ENCODE measurements at places on chromosomes 5 and 9.

DNA sequence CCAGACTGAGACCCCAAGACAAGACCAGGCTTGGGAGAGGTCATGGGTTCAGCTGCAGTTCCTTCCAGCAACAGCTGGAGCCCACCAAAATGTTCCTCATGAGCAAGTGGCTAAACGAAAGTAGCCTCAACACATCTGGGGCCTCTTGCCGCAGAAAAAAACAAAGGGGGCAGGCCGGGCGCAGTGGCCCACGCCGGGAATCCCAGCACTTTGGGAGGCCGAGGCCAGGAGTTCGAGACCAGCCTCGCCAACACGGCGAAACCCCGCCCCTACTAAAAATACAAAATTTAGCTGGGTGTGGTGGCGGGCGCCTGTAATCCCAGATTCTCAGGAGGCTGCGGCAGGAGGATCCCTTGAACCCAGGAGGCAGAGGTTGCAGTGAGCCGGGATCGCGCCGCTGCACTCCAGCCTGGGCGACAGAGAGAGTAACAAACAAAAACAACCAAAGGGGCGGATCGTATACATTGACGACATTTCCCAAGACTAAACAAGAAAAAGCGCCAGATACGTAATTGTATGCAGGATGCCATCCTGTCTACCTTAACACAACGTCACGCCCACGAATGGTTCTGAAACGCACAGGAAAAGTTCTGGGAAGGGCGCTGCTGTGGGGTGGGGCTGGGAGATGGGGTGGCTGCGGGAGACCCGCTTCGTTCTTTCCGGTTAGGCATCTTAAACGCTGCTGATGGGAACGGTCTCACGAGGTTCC lies 1.7 kb downstream of the INPP5E start:
- no peak for DNase-seq

GRCh38 chr9:137740312-137740711 lies 121.5 kb downstream of the EHMT1 start:
- no peak for DNase-seq

DNA sequence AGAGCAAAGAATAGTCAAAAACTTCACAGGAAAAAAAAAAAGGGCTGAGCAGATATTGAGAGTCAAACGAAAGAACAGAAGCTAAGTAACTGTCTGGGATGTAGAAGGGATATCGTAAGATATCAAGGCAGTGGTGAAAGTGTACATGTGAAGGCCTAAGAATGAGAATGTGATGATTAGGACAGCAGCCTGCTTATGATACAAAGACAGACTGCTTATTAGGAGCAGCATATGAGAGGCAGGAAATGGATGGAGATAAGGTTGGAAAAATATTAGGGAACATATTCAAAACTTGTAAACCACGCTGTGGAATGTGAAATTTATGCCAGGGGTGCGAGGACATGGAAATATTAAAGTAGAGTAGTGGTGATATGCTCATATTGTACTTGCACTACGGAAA lies 133.1 kb upstream of the FAM174A start:
- DNase-seq, result no peak

DNA sequence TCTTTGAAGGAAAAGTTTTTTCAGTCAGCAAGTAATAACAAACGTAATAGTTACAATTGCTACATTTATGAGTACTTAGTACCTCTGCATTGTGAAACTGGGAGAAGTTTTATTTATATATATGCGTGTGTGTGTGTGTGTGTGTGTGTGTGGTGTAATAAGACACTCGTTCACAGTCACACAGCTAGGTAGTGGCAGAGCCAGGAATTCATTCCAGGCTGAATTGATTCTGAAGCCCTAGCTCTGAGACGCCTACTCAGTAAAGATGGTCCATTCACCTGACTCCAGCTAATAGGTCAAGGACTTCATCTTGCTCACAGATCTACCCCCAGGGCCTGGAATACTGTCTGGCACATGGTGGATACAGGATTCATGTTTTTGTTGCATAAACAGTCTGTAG lies 13.6 kb upstream of the CAST start:
- DNase-seq, result no peak

DNA sequence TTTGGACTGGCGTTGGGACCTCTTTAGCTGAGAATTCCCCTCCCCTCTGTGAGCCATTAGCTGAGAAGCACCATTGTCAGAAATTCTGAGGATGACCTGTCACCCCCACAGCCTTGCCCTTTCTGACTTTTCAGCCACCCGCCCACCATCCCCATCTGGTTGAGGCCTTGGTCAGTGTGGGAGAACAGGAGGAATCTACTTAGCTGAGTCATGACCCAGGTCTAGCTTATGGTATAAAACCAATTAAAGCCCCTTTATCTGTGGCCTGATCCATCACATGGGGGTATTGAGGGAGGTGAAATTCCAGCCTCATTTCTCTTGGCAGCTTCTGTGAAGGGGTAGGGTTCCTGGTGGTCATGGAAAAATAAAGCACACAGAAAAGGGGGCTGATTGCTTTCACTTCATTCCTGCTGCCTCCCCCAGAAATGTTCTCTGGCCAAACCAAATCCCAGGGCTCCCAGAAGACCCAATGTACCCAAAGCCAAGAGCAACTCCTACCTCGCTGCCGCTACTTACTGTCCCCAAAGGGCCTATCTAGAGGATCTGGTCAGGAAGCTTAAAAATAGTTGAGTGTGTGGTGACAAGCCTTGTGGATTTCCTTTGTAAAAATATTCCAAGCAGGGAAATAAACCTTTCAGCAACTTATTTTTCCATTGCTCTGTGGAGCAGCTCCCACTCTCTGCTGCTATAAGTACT lies 174.8 kb upstream of the TNC start:
- no peak for DNase-seq

- DNase-seq, result no peak
These were observed 399.0 kb upstream of the MEF2C start for GRCh38 chr5:89281766-89282553.

DNA sequence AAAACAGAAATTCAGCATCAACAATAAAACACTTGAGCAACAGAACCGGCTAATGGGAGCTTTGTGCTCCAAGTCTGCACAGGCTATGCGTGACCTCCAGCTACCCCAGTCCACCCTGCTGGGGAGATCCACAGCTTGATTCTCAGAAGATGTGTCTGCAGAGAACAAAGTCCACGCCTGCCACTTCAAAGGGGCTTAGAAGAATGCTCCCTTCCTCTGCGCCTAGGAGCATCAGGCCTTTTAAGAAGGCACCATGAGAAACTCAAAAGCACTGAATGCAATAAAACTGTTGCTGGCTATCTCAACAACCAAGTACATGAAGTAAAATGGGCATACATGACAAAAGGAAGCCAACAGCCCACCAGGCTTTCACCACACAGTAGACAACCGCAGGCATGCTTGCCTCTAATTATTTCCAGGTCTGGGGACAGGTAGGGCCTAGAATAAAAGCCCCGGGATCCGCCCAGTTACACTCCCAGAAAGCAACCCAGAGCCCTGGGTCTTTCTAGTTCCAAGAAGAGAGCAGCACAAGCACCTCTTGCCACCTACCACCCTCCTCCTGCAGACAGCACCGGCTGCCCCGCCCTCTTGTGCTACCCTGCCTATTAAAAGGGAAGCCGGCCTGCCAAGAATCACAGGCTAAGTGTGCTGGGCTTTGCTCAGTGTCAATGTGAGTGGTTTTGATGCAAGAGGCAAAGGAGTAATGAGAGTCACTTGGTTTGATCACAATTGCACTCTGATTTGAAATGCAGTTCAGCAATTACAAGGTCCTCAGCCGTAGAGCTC lies 123.2 kb downstream of the SPOCK1 start:
- DNase-seq, result no peak

Measured in stimulated activated CD8-positive, alpha-beta memory T cell treated with anti-CD3 and anti-CD28 coated beads, Interleukin-2, amount 100 ng/mL, for 1 hour (primary cell).